Stimulated activated naive CD4-positive, alpha-beta T cell treated with Interleukin-2 at 50 U/mL for 16 hours (primary cell): ENCODE measurements at places on chromosomes 4 and X.

DNA sequence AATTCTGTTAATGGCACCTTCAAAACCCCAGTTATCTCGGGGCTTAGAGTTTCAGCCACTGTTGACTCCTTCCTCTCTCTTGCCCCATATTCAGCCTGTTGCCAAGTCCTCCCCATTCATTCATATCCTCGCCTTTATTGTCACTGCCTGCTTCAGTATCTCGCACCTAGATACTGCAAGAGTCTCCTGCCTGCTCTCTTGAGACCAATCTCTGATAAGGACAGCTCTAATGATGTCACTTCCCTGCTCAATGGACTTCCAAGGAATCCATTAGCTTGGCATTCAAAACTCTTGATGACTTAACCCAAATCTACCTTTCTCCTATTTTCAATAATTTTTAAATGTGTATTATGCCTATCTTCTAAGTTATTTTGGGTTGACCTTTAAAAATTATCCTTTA, 1.1 kb upstream of the UBE2A start:
- no peak for DNase-seq

DNA sequence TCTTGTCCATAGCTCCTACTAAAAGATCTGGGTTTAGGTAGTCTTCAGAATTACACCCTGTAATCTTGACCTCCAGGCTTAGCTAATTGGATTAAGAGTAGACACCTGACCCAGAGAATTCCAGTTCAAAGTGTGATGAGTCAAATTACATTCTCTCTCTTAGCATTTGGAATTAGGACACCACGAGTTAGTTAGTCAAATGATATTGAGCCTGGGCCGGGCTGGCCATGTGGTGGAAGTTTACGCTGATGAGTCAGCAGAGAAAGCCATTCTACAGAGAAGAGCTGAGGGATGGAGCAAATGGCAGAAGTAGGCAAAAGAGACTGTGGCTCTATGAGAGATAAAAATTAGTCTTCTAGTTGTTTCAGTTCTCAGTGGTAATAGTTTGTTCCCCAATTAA, 31.1 kb downstream of the CEP44 start:
- DNase-seq, result no peak

GRCh38 chr4:156832886-156833285, 138.7 kb downstream of the PDGFC start:
- DNase-seq, result no peak

GRCh38 chr4:100988876-100989275, 358.4 kb downstream of the PPP3CA start:
- DNase-seq, result no peak

- no peak for DNase-seq
These were observed 99.1 kb upstream of the FAM47C start for GRCh38 chrX:36908801-36909675.

DNA sequence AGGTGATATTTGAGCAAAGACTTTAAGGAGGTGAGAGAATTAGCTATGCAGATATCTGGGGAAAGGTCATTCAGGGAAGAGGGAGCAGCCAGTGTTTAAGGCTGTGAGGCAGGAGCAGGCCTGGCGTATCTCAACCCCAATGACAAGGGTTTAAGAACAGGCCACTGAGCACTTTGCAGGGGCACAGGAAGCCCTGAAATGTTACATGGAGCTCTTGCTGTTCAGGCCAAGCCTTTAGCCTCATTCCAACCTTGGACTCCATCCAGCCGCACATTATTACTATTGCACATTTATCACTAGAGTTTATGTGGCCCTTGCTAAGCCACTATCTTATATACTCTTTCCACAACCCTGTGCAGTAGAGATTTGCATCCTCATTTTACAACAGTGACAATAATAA, 114.0 kb downstream of the EFNB1 start:
- no peak for DNase-seq

DNA sequence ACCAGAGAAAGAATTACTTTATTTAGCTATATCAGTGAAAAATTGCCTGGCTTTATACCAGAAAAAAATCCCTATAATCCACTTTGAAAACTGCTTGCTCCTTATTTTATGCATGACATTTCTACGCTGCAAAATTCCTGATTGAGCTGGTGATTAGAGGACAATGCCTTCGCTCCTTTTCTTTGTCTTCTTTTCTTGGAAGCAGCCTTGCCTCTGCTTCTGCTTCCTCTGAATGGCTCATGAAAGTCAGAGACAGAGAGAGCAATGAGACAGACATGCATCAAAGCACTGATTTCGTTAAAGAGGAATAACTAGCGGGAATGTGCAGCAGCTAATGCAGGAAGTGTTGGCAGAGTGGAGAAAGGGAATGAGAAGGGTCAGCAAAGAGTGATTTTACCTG, 294.3 kb upstream of the IGFBP7 start:
- no peak for DNase-seq

DNA sequence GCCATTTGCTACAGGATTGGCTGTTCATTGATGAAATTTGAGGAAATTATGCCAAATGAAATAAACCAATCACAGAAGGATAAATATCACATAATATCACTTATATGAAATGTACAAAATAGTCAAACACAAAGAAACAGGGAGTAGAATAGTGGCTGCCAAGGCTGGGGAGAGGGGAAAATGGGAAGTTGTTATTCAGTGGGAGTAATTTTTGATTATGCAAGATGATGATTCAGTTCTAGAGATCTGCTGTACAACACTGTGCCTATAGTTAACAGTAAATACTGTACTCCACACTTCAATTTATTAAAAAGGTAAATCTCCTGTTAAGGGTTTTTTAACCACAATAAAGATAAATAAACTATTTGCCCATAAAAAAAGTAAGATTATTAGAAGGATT, 101.1 kb downstream of the TMA16 start:
- no peak for DNase-seq

GRCh38 chrX:55758033-55758432, 40.5 kb downstream of the RRAGB start:
- DNase-seq, result no peak

GRCh38 chrX:73855546-73855945, 292.5 kb downstream of the CHIC1 start:
- peak; percentile 11 for DNase-seq

GRCh38 chr4:169202878-169203277, 67.9 kb downstream of the SH3RF1 start:
- no peak for DNase-seq

DNA sequence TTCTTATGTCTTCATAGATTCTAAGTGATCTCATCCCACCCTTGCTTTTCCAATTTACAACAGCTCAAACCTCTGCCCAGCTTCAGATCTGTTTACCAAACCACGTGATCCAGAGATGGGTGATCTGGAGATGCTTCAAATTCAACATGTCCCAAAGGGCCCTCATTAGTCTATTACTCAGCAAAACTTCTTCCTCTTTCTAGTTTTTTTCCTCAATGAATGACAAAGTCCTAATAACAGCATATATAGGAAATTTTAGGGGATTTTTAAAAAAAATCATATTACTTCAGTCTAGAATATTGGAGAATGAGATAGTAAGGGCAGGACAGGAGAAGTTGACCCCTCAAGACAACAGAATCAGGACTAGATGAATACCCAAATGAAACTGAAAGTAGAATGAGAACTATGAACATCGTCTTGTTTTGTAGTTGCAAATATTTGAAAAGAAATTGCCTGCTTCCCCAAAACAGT, 127.1 kb downstream of the CFAP299 start:
- DNase-seq, result no peak

DNA sequence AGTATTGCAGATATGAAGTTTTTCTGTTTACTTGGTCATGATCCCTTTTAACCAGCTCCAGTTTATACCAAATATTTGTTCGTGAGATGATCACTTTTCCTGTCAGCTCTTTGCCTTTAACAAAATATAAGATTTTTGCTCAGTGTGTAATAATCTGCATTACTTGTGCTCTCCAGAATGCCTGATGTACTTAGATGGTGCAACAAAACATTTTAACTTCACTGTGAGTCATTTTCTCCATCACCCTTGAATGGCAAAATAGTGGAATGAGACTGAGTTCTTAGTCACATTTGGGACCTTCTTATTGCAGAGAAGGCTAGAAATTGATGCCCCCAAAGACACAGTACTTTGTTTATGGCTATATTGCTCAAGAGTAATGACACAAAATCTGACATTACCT, 252.0 kb downstream of the FRMPD4 start:
- no peak for DNase-seq

DNA sequence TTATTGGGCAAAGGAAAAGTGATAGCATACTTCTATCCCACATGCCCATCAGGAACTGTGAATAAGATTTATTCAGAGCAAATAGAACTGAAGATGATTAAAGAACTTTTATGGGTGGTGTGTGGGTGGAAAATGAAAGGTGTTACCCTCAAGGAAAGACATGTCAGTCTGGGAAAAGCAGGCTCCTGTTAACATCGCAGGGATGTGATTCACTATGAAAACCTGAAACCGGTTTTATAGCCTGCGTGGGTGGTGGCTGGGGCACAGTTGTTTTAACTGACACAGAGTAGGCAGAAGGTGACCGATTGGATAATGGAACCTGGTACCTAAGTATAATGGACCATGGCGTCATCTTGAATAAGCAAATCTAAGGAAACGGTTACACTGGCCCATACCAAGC, 61.3 kb upstream of the CASK start:
- peak; percentile 2 for DNase-seq

- no peak for DNase-seq
These were observed 30.5 kb downstream of the PLAC8 start for GRCh38 chr4:83083925-83084475.

DNA sequence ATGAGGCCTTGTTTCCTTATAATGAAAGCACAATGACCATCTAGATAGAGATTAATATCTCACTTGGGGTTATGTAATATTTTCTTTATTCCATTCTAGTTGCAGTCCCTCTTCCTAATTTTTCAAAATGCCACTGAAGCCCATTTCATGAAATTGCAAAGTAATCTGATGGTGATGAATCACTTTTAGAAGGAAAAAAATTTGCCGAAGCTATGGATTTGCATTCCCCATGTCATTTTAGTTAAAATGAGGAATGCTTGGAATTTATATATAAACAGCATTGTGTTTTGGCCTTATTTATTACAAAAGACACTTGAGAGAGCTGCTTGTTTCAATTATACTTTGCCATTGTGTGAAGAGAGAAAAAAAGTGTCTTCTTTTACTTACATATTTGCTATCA, 241.7 kb upstream of the TEX13A start:
- no peak for DNase-seq

DNA sequence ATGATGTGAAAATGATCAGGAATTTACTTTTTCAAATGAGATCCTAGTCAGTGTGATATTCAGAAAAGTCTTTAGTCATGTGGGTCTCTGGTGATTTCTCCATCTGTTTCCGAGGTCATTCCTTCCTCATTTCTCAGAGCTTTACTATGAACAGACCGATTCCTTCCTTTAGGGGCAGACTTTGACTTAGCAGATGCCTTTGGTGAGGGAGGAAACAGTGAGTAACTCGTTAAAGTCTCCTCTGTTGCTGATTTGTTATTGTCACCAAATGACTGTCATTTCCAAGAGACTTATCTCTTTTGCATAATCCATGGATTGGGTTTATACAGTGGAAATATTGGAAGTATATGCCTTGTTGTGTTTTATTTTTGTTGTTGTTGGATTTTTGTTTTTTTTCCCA, 76.2 kb upstream of the CD99 start:
- DNase-seq, result no peak

GRCh38 chr4:100635899-100636298, 118.1 kb upstream of the EMCN start:
- no peak for DNase-seq
